ENCODE measurements at places on chromosomes 1 and 21.
A peak's percentile ranks its signal among the peaks of the same experiment; 100 is the strongest.

DNA sequence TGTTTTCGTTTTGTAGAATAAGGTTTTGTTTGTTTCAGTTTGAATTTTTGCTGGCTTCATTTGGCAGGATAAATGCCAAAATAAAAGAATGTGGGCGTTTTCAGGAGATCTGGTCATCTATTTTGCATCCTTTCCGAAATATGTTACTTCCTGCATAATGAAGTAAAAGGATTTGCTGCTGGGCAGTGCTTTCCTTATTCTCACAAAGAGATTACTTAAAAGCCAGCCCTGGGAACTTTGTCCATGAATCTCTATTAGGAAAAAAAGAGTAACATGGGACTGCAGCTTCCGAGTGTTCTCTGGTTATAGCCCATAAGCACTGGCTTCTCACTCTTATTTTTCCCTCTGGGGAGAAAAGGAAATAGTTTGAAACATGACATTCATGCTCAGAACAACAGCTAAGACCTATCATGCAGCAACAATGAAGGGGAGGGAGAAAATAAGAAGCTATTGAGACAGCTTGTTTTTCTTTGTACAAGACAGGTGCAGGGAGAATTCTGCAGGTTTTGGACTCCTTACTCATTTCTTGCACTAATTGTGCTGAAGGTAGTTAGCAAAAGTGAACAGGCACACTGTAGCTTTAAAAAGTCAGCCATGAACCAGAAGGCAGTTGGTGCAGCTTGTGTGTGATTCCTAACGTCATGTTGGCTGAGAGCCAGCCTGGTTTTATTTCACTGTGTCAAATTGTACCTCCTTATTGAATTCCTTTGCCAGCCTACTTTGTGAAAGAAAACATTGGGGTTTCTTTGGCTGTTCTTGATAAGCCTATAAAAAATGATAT lies at the start of gene SAMD13:
Gene SAMD13, plus strand, starts transcription at position 705 of the 781 bp plus-strand sequence. CDS start 1,527 bp downstream, outside the sequence.
- peak; percentile 49 for DNase-seq

DNA sequence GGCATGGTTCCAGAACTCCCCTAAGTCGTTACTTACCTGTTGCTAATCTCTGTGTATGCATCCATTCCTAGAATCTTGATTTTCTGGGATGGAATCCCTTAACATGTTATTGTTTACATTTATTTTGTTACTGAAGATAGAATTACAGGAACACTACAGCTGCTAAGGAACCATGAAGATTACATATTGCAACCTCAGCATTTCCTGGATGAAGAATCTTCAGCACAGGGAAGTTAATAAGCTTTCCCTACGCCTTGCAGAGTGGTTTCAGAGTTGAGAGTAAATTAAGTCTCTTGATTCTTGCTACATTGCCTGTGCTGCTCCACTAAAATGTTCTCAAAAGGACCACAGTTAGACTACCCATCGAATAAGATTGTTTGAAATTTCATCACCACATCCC lies 31.4 kb upstream of the GBP6 start:
- DNase-seq = no peak

- DNase-seq = no peak
These were observed 23.6 kb downstream of the MT1HL1 start for GRCh38 chr1:236980673-236981072.

DNA sequence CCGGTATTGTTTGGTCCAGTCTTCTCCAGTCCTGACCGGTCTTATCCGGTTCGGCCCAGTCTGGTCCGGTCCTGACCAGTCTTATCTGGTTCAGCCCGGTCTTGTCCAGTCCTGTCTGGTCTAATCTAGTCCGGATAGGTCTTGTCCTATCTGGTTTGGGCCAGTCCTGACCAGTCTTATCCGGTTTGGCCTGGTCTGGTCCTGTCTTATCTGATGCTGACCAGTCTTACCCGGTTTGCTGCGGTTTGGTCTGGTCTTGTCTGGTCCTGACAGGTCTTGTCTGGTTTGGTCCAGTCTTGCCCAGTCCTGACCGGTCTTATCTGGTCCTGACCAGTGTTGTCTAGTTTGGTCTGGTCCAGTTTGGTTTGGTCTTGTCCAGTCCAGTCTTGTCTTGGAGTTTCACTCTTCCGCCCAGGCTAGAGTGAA lies 30.1 kb downstream of the DHX9 start:
- peak; percentile 35 for DNase-seq

- no peak for DNase-seq
These were observed 11.2 kb downstream of the TSEN15 start for GRCh38 chr1:184062640-184063286.

DNA sequence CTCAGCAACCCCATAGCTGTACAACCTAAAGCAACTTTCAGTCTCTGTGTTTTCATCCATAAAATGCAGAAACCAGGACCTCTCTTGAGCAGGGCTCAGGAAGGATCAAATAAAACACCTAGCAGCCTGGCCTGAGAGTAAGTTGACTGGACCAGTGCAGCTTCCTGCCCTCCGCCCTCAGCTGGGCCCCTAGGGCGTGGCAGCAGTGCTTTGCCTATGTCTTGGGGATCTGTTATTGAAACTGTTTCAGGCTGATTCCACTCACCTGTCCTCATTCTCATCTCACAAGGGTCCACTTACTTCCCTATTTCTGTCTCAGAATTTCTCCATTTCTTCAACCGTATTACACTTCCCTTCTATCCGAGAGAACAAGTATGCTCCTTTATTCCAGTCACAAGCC lies 17.3 kb downstream of the LRRC42 start:
- no peak for DNase-seq

DNA sequence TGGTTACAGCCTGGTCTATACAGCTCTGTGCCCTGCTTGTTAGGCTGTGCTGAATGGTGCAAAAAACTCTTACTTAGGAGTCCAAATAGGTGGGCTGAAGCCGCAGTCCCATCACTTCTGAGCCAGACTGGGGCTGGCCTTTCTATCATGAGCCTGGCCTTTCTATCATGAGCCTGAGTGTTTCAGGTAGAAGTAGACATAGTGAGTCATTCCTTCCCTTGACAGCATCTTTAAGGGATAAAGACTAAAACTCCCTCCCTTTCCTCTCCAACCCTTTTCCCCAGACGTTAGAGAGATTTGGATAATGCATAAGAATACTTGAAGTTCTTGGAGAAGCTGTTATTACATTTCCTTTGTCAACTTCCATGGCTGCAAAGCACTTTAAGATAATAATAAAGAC lies 46.5 kb upstream of the PARP1 start:
- DNase-seq = no peak

DNA sequence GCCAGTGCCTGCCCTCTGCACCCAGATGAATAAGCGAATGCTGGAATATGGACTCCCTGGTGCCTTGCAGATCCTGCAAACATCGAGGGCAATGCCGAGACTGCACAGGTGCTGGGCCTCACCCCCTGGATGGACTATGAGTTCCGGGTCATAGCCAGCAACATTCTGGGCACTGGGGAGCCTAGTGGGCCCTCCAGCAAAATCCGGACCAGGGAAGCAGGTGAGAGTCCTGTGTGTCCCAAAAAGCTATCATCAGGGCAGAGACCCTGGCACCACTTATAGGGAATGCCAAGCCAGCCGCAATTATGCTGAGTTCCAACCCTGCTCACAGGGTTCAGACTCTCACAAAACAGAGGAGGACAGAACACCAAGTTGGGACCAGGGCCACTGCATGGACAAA lies 17.2 kb downstream of the TMEM81 start:
- no peak for DNase-seq

- peak; percentile 58 for DNase-seq
These were observed 771 bp downstream of the RABGAP1L start for GRCh38 chr1:174160109-174160473.

DNA sequence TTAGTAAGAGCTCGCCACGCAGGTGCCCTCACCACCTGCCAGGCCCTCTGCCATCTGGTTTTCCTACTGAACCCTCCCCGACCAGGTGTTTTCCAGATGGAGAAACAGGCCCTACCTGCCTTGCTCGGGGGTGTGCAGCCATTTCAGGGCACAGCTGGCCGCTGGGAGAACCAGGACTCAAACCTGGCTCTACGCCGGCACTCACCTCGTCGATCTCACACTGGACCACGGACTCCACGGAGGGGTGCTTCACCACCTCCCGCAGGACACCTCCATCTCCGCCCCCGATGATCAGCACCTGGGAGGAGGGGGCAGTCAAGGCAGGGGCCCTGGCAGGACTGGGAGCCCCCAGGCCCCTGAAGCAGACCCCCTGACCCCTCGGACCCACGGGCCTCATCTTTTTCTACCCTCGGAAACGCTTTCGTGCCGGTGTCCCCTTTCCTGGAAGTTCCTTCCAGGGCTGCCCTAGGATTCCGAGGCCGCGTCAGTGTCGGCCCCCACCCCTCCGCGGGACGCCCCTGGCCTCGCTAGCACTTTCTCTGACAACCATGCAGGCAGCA lies 1.1 kb downstream of the SRM start:
- DNase-seq = no peak

GRCh38 chr1:27864264-27864895 lies 8.0 kb upstream of the THEMIS2 start:
- DNase-seq = peak; percentile 67

- DNase-seq = no peak
These were observed 383.8 kb downstream of the DSCAM start for GRCh38 chr21:40463176-40463575.

DNA sequence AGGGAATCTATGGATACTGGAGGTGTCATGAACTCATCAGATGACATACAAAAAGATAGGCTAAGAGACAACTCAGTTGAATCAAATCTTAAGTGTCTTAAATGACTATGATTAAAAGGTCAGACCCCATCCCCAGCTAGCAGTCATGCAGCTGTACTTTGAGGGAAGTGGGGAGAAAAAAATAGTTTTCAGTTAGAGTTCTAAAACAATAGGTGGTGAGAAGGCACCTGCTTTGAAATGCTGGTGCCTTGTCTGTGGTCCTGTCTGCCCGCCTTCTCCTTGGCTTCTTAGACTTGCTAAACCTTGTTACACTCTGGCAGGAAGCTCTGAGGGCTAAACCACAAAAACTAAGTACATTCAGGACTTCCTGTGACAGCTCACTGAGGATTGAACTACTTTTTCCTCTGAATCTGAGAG lies 15.3 kb downstream of the CD2 start:
- DNase-seq = peak; percentile 85

DNA sequence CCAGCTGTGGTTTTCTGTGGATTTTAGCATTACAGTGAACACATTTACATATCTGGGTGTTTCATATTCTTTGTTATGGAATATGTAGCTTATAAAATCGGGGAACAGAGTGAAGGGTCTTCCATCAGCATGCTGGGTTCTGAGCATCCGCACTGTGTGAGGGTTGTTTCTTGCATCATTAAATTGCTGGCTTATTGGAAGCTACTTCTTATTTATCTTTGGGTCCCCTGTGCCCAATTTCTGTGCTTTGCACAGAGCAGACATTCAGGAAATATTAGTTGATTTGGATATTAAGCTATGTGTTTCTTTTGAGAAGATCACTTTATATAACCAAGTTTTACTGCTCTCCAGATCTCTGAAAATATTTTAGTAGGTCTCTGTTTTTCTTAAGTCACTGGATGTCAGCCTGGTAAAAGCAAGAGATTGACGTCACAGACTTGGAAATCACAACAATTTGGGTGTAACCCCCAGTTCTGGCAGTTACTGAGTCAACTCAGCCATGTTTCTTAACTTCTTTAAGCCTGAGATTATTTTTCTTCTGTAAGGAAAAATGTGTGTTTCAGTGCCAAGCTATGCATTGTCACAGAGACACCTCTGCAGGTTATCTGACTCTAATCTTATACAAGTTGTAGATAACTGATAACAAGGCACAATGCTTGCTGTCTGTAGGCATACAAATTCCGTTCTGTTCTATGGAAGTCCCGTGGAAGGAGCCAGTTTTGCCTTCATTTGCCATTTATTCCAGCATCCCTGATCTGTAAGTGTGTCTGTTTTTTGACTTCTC lies 258.3 kb upstream of the KAZN start:
- DNase-seq = no peak

DNA sequence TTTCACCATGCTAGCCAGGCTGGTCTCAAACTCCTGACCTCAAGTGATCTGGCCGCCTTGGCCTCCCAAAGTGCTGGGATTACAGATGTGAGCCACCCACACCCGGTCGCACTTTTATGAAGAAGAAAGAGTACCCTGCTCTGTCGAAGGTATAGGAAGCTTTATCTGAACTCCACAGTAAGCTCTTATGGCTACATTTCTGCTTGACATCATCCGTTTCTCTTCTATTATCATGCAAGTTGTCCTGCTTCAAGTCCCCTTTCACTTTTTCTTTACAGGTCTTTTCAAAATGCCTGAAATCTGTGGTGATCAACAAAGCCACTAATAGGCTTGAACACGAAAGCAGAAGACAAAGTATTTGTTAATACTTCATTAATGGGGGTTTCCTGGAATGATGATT lies 4.0 kb downstream of the RPE65 start:
- no peak for DNase-seq

DNA sequence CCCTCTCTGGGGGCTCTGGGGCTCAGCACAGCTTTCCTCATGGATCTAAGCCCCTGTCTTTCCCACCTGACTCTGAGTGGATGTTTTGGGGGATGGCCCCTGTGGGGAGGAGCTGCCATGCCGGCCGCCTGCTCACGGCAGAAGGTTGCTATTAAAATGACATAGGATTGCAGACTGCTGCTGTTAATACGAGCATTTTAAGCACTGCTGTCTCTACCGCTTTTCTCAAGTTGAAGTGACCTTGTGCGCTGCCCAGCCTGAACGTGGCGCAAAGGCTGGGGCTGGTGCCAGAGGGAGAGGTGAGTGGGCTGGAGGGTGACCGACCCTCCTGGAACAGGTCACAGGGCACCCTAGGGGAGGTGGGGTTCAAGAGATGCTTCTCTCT lies 58.4 kb downstream of the DISP3 start:
- no peak for DNase-seq

GRCh38 chr1:6498576-6499111 lies 7.2 kb upstream of the PLEKHG5 start:
- DNase-seq = no peak

All from activated CD4-positive, alpha-beta memory T cell treated with anti-CD3 and anti-CD28 coated beads for 36 hours (primary cell).